ENCODE measurements at places on chromosomes 1 and 21.

DNA sequence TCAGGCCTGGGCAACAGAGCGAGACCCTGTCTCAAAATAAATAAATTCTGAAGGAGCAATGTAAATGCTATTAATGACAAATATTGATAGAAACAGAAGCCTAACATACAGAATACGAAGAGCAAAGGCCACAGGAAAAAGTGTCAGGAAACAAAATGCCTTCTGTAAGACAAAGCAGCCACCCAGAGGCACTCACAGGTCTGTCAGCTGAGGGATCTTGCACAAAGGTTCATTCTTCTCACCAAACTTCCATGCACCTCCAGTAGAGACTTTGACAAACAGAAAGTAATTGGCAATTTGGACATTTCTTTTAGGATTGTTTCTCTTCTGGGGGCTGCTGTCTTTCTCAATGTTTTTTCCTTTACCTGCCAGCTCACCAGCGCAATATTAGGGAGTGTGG is 1.2 kb upstream of the ALDH9A1 start:
- DNase-seq = no peak

DNA sequence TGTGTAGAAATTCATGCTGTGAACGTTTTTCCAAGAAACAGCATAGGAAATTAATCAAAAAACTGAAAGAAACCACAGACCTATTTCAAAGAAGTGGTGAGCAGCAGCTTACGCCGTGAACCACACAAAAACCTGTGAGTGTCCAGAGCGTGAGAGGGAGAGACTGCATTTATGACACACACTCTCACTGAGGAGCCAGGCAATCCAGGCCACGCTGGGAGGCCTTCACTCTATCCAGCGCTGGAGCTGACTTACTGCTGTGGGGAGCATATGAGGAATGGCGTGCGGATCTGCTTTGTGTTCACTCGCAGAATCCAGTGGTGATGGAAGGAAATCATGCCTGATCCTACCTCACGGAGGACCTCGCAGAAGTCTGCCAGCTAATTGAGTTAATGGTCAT is 12.7 kb downstream of the ADAMTS1 start:
- no peak for DNase-seq

DNA sequence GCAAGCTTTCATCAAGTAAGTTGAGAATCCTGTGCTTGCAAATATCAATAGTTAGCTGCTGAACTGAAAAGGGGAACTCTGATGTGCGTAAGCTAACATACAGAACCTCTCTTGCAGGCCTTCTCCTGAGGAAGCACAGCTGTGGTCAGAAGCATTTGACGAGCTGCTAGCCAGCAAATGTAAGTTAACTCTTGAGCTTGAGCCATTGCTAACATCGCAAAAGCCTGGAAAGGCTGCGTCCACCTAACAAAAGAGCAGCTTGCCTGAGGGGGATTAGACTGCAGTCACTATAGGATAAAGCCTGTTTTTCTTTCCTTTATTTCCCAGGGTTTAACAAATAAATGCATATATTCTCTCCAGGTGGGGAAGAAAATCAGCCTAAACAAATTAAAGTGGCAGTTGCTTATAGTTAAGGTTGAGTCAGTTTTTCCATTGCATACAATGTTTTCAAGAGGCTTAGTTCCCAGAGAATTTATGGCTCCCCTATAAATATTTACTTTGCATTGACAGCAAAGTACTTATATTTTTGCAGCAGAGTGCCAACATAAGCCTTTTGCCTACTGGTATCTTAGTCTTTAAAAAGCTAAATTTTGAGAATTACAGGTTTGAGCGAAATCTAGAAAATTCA is 1.5 kb downstream of the RGS2 start:
- no peak for DNase-seq

GRCh38 chr1:69483246-69483645 is 84.5 kb upstream of the LRRC7 start:
- DNase-seq = no peak

GRCh38 chr1:45477646-45478045 is 13.3 kb downstream of the TESK2 start:
- no peak for DNase-seq

DNA sequence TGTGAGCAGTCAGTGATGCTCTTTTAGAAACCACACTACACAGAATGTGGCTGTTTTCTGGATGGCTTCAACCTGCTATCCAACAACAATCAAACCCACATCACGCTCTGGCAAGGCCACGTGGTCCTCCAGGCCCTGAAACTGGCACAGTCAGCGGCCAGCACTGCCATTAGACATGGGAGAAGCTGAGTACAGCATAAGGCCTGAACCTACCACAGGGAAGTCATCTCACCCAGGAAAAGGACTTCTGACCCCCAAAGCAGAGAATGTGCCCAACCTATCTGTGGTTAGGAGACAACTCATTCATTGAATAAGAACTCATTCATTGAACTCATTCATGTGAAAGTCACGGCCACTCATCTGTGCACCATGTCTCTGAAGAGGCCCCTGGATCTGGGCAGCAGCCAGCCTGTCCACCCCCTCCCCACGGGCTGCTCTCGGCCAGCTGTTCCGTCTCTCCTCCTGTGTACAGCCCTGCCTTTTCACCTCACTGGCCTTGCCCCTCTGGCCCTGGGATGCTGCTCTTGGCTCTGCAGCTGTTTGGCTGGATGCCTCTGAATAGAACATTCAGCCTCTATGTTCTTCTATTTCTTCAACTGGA is 41.1 kb downstream of the C1orf198 start:
- DNase-seq = no peak

- DNase-seq = no peak
Measured at GRCh38 chr1:58500043-58500442, 46.5 kb downstream of the OMA1 start.

GRCh38 chr21:35142036-35142815 is 93.1 kb upstream of the RUNX1 start:
- DNase-seq = no peak

DNA sequence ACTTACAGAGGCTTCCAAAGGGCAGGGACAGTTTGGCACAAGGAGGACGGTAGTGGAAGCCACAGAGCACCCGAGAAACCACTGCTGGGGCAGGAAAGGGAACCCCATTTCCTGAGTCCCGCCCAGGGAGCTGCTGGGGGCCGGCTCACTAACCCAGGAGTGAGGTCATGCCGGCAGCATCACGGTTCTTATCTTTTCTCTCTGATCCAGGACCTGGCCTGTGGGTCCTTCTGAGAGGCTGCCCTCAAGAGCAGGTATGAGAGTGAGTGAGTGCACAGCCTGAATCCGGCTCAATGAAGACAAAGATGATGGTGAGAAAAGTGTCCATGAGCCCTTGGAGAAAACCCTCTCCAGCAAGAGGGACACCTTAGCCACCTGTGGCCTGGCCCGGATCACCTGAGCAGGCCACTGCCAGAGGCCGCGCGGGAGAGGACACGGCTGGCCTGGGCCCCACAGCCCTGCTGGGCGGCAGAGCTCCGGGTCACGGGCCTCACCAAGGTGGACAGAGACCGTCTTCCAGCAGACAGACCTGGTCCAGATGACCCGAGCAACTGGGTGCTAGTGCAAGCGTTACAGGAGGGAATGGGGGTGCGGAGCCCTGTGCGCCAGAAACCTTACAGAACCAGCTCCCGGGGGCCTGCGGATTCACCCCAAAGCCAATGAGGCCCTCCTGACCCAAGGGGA is 94.9 kb downstream of the RIPK4 start:
- no peak for DNase-seq

DNA sequence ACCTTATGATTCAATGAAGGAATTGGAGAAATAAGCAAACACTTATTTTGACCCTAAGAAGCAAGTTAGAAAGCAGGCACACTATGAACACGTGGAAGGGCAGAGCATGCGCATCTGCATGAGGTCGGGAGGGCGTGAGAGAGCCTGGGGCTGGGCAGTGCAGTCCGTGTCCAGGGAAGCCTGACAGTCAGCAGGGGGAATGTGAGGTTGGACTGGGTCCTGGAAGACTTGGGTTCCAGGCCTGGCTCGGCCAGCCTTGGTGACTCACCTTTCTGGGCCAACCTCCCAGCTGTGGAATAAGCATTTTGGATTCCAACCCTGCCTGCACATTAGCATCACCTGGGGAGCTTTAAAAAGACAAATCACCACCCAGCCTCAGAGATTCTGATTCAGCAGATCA is 26.6 kb upstream of the LMX1A start:
- no peak for DNase-seq
